Activated CD4-positive, alpha-beta T cell treated with anti-CD3 and anti-CD28 coated beads, Interleukin-2, Interleukin-6, amounts not matched to agents 100 ng/mL and 50 ng/mL, durations not matched to agents 16 hours and 8 hours (primary cell): ENCODE measurements at places on chromosomes 2 and 18.

GRCh38 chr2:118309946-118310680 is 221.8 kb downstream of the INSIG2 start:
- peak; percentile 68 for DNase-seq

GRCh38 chr2:12536976-12537375 is 179.8 kb upstream of the TRIB2 start:
- no peak for DNase-seq

- no peak for DNase-seq
These were observed 19.5 kb downstream of the ARHGAP15 start for GRCh38 chr2:143148757-143149156.

GRCh38 chr18:11859903-11860407 is 8.7 kb downstream of the CHMP1B start:
- DNase-seq, result peak; percentile 27

- DNase-seq, result no peak
These were observed 42.1 kb upstream of the EHBP1 start for GRCh38 chr2:62663411-62663810.

DNA sequence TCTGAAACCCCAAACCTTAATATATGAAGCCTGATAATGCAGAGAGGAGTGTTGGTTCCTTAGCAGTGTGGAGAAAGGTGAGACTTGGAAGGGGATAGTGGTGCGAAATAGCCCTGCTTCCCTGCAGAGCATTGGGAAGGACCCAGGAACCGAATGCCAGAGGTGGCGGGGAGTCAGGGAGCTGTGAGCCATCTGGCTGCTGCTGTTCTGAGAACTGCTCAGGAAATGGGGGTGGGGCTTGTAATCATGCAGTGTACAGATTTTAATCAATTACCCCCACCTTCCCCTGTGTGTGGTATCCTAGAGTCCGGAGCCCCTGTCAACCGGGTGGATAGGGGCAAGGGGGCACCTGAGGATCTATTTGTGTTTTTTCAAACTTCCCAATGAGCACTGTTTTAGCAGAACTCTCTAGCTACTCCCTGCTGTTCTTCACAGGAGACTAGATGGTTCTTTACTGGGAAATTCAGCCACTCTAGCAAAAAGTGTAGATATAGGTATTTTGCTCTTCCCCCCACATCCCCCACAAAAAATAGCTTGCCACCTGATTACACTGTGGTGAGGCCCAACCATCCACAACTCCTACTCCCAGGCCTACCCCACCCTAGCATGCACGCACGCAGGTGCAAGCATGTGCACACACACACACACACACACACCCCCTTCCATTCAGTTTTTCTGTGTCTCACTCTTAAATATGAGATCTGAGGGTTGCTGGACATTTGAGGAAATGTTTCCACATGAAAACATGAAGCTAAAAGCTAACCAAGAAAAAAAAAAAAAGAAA is 30.1 kb upstream of the MBOAT2 start:
- peak; percentile 13 for DNase-seq

DNA sequence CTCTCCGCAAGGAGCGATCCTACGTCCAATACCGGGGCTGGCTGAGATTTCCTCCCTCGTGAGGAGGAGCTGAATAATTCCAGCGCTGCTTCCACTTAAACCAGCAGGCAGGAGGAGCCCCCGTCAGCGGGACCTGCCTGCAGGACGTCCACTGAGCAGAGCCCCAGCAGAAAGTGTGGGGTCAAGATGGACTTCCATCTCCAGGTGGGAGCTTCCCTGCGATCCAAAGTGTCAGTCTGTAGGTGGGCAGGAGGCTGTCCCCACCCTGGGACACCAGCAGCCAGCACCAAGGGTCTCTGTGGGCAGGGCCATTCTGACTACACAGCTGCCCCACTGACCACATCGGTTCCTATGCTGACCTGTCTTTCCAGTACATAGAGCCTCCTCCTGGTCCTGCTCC is 462 bp upstream of the OTOS start:
- no peak for DNase-seq

DNA sequence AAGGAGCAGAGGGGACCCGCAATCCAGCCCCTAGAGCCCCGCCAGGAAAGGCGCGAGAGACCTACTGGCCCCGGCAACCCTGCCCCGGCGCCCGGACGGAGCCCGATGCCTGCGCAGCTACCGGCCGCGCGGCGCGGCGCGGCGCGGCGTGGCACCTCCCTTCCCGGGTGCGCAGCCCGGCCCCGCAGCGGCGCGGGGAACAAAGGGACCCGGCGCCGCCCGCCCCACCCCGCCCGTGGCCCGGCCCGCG is 307 bp downstream of the CDH2 start:
- no peak for DNase-seq

DNA sequence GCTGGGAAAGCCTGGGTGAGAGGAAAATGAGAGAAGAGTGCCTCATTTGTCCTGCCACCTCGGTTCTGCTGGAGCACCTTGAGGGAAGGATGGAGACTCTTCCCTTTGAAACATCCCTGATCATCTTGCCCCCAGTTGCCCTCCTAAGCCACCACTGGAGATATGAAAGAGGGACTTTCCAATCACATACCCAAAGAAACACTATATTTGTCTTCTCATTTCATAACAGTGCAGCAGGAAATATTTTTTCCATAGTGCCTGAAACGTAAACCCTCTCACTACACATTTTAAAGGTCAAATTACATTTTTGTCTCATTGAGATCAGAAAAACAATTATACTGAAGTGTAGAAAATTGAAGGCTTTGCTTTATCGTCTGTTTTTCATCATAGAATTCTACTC is 63.3 kb downstream of the KCTD18 start:
- no peak for DNase-seq

DNA sequence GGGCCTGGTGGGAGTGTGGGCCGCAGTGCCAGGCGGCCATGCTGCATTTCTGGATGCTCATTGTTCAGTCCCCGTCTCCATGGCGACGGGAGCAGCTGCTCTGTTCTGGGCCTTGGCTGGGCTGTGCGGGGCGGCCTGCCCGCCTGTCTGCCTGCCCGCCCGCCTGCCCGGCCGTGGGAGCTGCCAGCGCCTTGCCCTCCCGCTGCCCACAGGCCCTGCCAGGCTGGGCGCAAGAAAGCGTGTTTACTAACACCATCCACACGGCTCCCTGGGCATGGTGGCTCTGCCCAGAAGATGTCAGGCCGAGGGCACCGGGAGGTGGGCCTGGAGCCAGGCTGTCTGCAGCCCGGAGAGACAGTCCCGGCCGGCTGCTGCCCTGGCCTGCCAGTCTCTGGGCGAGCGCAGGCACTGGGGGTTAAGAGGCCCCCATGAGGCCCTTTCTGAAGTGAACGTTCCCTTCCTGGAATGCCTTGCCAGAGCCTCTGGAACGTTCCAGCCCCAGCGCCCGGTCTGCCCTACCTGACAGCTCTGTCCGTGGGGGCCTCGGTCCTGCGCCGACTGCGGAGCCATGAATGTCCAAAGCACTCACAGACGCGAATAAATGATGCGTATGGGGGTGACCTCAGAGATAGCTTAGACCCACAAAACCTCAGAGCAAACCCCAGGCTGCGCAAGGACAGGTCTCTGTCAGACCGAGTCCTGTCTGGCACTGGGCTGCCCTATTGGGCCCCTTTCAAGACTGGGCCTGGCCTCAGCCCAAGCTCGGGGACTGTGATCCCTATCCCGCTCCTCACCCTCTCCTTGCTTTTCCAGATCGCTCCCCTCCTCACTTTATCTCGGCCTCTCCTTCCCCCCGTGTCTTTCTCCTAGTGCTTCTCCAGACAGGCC is 44.3 kb downstream of the MYCN start:
- DNase-seq, result no peak

DNA sequence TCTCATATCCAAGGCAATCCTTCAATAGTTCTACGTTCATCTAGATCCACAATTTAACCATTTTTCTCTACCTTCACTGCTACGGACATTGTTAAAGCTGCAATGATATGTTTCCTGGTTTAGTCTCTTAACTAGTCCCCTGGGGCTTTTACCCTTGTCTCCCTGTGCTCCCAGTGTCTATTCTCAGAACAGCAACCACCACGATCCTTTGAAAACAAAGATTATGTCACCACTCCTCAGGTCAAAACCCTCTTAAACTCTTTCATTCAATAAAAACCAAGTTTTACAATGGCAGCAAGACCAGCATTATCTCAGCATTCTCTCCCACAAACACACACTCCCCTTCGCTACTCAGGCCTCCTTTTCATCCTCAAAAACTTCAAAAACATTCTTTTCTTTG is 298.2 kb upstream of the CHST9 start:
- no peak for DNase-seq

GRCh38 chr2:218827701-218828476 is 3.7 kb downstream of the PRKAG3 start:
- no peak for DNase-seq
